M059J (cell line): ENCODE measurements at places on chromosomes 13 and 19. TPM values are rescaled to one million over a fixed set of nuclear protein-coding genes. Genes with fewer than 3 reads are reported as not detected.
A peak's percentile ranks its signal among the peaks of the same experiment; 100 is the strongest.

- no peak for DNase-seq
These were observed 51.3 kb upstream of the MCF2L start for GRCh38 chr13:112917737-112918136.

- no peak for DNase-seq
These were observed 486.4 kb downstream of the TSHZ3 start for GRCh38 chr19:30862876-30863275.

GRCh38 chr19:13637664-13638063 lies 126.7 kb upstream of the MRI1 start:
- peak; percentile 86 for DNase-seq

- no peak for DNase-seq
These were observed 16.3 kb downstream of the DCUN1D2 start for GRCh38 chr13:113474179-113474578.

GRCh38 chr13:98664510-98664909 lies 87.6 kb upstream of the STK24 start:
- no peak for DNase-seq

DNA sequence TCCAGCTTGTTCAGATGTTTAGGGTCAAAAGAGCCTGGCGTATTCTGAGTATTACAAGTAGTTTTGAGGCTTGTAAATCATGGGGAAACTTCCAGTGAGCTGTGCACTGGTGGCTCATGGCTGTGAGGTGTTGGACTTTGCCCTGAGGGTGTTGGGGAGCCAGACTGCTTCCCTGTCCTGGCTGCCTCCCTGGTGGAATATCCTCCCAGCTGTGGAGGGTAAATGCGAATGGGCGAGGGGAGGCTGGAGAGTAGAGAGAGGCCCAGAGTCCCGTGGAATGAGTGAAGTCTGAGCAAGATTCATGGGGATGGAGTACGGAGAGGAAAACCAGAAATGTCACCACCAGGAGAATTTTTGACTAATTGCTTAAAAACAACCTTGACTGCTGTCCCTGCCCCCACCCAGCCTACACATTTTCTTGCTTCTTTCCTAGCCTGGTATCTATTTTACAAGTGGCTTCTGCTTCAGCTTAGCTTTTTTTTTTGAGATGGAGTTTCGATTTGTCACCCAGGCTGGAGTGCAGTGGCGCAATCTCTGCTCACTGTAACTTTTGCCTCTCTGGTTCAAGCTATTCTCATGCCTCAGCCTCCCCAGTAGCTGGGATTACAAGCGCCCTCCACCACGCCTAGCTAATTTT lies 3.7 kb downstream of the SNRPA start:
- peak; percentile 54 for DNase-seq

KIR2DL4 gene
- total RNA-seq: not detected in 2 replicates
